Amniotic stem cell (primary cell): ENCODE measurements at places on chromosomes 1 and 21.

- DNase-seq, result no peak
These were observed 2.2 kb downstream of the MIS18A start for GRCh38 chr21:32276671-32277070.

- DNase-seq, result no peak
These were observed 50.2 kb upstream of the NUF2 start for GRCh38 chr1:163271535-163271934.

DNA sequence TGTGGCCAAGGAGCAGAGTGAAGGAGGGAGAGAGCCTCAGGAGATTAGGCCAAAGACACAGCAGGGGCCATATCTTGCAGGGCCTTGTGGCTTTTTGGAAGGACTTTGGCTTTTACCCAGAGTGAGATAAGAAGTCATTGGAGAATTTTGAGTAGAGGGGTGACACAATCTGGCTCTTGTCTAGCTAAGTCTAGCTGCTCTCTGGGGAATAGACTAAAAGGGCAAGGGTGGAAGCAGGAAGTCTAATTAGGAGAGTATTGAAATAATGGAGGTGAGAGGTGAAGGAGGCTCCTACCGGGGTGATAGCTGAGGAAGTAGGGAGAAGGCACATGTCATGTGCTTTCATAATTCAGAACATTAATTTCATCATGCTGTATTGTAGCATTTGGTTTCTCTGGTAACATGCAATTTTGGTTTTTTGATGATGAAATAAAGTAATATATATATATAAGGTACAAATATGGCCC is 34.3 kb upstream of the KCNA3 start:
- no peak for DNase-seq

DNA sequence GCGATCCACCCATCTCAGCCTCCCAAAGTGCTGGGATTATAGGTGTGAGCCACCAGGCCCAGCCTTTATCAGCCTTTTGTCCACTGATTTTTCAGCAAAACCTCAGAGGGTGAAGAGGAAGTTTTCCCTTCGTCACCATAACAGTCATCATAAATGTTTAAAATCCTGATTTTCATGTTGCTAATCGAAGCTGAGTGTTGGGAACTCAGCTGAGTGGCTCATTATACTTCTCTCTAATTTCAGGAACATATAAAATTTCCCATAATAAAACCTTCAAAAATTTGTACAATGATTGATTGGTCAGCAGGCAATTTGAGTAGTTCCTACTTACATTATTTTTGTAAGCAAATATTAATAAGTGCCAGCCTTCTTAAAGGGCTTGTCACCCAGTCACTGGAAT is 31.8 kb upstream of the IFNGR2 start:
- DNase-seq, result no peak

DNA sequence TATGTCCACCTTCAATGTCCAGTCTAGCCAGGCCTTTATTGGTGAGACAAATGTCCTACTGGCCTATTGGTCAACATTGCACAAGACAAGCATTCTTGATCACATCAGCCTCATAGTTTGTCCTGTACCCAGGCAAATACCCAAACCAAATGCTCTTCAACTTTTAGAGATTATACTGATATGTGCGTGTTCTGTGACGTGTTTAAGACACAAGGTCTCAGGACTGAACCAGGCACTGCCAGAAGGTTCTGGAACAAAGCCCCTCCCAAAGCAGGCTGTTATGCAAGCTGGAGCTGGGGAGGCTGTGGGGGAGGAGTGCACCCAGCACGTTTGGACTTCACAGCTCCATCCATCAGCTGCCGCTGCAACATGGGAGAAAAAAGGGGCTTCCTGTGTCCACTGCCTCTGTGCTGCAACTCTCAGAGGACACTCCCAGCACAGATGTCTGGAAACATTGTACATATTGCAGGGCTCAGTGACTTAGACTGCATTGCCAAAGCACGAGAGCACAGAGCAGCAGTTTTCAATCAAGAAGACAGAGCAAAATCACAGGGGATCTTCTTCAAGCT is 45.9 kb downstream of the NID1 start:
- no peak for DNase-seq

GRCh38 chr1:212514782-212515181 is 82.1 kb downstream of the NENF start:
- DNase-seq, result no peak

DNA sequence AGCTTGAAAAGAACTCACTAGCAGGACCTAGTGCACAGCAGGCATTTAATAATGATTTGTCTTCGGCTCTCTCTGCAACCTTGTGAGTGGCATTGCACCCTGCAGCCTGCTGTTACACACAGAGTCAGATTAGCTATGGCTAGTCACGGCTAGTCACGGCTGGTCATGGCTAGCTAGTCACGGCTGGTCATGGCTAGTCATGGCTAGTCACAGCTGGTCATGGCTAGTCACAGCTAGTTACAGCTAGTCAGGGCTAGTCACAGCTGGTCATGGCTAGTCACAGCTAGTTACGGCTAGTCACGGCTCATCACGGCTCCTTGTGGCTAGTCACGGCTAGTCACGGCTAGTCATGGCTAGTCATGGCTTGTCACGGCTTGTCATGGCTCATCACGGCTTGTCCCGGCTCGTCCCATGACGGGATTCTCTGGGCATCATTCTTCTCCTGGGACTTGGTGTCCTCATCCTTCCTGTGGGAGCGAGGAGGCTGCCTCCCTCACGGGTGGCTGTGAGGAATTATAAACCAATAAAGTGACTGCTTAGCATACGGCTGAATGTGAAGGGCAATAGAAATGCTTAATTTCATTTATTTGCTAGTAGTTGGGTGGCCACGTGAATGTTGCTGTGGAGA is 12.5 kb upstream of the KIF26B start:
- DNase-seq, result no peak

GRCh38 chr1:78833491-78833890 is 173.0 kb downstream of the ADGRL4 start:
- peak; percentile 44 for DNase-seq

GRCh38 chr21:22083899-22084298 is 1085.7 kb downstream of the NCAM2 start:
- DNase-seq, result no peak

GRCh38 chr1:214271174-214271858 is 9.6 kb upstream of the SMYD2 start:
- no peak for DNase-seq

DNA sequence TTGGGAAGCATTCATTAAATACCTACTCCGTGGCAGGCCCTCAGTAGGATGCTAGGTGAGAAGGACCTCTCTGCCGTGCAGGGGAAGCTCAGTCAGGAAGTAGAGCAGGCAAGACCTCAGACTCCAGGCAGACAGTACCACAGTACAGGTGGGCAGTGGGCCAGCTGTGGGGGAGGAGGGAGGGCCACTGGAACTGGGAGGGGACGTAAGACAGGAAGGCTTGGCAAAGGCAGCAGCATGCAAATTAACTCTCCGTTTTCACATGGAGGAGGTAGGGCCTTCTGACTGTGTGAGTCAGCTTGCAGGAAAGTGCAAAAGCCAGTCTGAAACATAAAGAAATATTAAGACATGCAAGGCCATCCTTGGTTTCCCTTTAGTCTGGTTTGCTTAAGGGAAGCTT is 157.7 kb downstream of the TRIM33 start:
- no peak for DNase-seq

- DNase-seq, result no peak
These were observed at the start of gene LCK for GRCh38 chr1:32250893-32251716. LCK (plus strand) TSS chr1:32251265; CDS start chr1:32274330, 23,065 bp downstream.
